ENCODE measurements at places on chromosomes 7 and 10. TPM values are rescaled to one million over a fixed set of nuclear protein-coding genes. Genes with fewer than 3 reads are reported as not detected.

GAD2 gene
- not detected for total RNA-seq

AMPH gene
- 0.12 TPM for total RNA-seq

TDRD1 gene
- total RNA-seq: not detected

TMEM273 gene
- total RNA-seq: not detected

TUBAL3 gene
- 0.24 TPM for total RNA-seq

CDK13 gene
- 24.0 TPM for total RNA-seq

EPO gene
- total RNA-seq: not detected

TRPV5 gene
- not detected for total RNA-seq

LLCFC1 gene
- not detected for total RNA-seq

PRDX3 gene
- total RNA-seq: 247 TPM

PHKG1 gene
- 0.49 TPM for total RNA-seq

ATP5MK gene
- 473 TPM for total RNA-seq

MYO3A gene
- not detected for total RNA-seq

IL15RA gene
- 2.3 TPM for total RNA-seq

UCN3 gene
- total RNA-seq: not detected

ATRNL1 gene
- 0.12 TPM for total RNA-seq

PPP1R9A gene
- 4.4 TPM for total RNA-seq

RET gene
- total RNA-seq: 0.50 TPM

ANXA8L1 gene
- total RNA-seq: 97.3 TPM

All from A549 treated with dexamethasone at 1 μM for 4 hours (cell line).